DMS53 (cell line): ENCODE measurements at places on chromosomes 5 and 9.

- no peak for DNase-seq
Measured at GRCh38 chr9:99556998-99557397, 264.7 kb upstream of the NR4A3 start.

- no peak for DNase-seq
Measured at GRCh38 chr9:105708405-105708804, 14.1 kb downstream of the TMEM38B start.

DNA sequence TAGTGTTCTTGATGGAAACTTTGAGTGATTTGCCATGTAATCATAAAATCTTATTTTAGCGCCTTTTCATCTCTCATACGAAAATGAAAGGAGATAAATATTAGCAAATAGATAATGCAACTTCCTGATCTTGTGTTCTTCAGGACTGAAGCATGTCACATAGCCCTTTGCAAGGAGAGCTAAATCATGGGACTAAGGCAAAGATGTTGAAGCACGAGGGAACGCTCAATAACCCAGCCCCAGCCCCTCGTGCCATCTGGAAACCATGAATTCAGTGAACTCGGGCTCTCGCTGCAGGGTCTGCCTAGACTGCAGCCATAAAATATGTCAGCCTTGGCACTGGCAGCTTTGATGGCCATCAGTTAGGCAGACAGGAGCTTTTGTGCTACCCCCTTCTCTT, 58.2 kb downstream of the F2RL2 start:
- no peak for DNase-seq

DNA sequence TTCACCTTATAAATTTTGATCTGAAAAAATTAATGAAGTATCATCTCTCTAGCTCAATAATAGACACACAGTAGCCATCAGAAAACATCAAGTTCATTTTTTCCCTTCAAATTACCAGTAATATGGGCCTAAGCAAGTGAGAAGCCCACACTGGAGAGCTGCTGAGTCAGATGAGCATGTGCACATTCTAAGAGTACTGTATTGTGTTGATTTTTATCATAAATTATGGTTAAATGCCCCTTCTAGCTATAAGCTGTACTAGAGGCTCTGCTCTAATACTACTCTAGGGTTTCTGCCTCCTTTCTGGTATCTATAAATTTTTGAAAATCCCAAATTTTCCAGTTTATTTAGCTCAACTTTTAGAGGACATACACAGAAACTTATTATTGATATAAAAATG, 42.1 kb upstream of the TYRP1 start:
- no peak for DNase-seq

- no peak for DNase-seq
Measured at GRCh38 chr5:107604146-107604910, 66.4 kb downstream of the EFNA5 start.

GRCh38 chr5:2666081-2666480, 85.4 kb downstream of the IRX2 start:
- DNase-seq, result no peak

- DNase-seq, result peak; percentile 44
Measured at GRCh38 chr9:121280715-121281613, 13.0 kb downstream of the GSN start.

- no peak for DNase-seq
Measured at GRCh38 chr9:116096046-116096445, 57.5 kb upstream of the PAPPA start.

DNA sequence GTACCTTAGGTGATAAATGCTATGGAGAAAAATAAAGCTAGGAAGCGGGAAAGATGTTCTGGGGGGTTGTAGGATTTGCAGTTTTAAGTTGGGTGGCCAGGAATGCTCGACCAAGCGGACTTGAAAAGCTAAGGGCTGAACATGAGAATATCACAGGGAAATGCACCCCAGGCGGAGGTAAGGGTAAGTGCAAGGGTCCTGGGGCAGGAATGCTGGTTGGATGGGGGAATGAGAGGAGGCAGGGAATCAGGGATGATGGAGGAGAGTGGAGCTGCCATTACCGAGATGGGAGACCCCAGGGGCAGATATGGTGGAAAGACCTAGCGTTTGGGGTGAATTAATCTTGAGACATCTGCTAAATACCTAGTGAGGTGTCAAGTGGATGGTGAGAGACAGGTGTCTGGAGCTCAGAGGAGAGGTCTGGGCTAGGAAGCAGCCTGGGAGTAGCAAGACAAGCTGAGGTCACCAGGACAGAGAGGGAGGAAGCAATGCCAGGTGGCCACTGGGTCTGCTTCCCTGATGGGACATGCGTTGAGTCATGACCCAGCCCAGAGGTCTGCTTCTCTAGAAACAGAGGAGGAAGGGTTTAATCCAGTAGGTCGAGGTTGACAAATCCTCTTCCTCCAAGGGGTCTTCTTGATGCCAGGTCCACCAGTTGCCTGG, 77.7 kb upstream of the ASS1 start:
- no peak for DNase-seq

DNA sequence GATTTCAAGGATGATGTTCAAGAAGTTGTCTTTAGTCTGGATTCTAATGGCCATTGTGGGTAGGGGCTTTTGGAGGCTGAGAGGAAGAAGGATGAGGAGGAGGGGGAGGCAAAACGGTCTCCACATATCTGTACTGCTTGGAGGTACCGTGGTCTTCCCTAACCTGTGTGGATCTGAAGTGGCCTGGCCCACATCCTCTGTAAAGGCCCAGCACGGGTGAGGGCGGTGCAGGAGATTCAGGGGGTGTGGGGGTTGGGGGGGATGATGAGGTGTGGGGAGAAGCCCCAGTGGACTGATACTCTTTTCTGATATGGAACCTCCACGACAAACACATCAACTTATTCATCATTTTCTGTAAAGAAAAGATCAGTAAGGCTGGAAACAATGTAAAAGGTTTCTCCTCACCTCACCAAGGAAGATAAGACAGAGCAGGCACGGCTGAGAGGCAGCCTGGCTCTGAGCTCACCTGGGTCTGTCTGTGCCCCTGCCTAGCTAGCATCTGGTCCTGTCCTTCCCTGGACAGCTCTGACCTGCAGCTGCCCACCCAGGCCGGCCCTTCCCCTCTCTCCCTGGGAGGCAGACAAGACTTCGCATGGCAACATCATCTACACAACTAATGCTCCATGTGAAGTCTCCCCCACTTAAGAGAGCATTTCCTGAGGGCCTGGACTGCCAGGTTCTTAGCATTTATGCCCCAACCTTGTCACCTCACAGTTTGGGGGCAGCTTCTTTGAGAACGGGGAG, 5.6 kb upstream of the IL3 start:
- no peak for DNase-seq

DNA sequence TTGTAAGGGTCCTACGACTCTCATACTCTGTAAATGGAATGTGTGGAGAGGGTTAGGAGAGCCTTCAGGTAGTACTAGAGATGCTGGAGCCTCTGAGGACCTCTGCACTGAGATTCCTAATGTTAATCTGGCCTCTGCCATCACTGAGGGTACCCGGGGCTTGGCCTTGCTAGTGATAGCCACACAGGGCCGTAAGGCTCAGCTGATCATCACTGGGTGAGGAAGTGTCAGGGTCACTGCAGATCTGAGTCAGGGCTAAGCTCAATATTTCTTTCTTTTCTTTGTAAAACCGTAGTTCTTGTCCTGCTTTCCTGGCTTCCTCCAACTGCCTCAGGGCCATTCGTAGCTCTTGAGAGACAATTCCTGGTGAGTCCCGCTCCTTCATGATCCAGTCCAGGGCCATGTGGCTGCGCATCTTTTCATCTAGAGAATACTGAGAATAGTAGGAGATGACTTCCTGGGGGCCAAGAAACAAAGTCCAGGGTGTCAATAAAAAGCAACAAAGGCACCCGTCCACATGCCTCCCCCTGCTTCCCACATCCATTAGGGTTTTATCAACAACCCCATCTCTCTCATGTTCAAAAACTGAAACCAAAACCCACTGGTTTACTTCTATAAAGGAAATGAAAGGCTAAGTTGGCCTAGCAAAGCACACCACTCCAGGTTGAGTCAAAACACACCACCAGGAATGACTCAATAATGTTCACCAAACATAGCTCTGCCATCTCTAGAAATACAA, 47.7 kb downstream of the LIX1 start:
- DNase-seq, result no peak

GRCh38 chr9:113941526-113941925, 65.4 kb downstream of the ZNF618 start:
- no peak for DNase-seq

GRCh38 chr5:149452007-149452664, 73.0 kb upstream of the IL17B start:
- DNase-seq, result no peak

DNA sequence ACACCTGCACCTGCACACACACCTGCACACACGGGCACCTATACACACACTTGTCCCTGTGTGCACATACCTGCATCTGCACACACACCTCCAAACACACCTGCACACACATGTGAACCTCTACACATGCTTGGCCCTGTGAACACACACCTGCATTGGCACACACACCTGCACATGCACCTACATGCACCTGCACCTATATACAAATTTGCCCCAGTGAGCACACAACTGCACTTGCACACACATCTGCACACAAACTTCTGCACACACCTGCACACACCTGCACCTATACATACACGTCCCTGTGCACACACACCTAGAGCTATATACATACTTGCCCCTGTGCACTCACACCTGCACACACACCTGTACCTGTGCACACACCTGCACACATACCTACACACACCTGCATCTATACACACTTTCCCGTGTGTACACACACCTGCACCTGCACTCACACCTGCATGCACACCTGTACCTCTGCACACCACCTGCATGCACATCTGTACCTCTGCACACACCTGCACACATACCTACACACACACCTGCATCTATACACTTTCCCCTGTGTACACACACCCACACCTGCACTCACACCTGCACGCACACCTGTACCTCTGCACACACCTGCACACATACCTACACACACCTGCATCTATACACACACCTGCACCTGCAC, 21.5 kb upstream of the LPCAT1 start:
- DNase-seq, result no peak

DNA sequence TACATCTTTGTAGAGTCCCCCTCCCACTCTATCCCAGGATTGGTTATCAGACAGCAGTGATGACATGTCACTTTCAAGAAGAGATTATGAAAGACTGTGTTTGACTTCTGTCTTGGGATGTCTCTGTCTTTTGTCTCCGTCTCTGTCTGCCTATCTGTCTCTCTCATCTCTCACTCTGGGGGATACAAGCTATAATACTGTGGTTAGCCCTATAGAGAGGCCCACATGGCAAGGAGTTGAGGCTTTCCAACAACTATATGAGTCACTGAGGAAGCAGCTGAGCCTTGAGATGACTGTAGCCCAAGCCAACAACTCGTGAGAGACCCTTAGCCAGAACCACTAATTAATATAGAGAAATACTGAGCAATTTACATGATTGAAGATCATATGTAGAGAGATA, 284.8 kb downstream of the PDE4D start:
- DNase-seq, result no peak

- peak; percentile 85 for DNase-seq
Measured at GRCh38 chr5:10333154-10334006, 20.1 kb upstream of the MARCHF6 start.

DNA sequence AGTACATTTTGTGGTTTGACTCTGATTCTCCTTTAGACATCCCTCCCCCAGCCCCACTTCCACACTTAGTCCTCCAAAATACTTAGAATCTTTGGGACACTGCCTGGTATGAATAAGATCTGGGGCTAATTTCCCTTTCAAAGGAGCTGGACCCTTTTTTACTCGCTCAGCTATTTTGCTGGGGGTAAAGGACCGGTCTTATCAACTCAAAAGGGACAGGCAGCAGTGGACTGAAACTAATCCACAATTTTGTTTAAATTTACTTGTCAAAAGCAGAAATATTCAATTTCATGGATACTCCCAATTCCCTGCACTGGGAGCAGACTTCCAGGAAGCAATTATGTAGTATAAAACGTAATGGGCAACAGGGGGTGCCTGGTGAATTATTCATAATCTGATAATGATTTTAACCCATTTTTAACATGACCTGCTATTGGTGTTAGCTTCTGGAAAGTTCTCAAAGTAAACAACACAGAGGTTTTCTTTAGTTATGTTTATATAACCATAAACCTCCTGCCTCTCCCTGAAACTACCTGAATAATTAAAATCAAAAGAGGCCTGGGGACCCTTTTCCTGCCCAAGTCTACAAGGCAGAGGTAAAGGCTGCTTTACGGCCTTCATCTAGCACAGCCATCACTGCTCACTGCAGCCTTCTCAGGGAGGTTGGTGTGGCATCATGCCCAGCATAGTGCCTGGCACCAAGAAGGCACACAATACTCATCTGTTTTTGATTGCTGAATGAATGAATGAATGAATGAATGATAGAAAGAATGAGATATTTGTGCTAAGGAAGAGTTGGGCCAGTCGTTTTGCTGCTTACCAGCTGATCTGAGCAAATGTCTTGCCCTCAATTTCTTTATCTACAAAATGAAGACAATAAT, 44.2 kb upstream of the GNPDA1 start:
- DNase-seq, result no peak

GRCh38 chr9:34171753-34172535, 6.9 kb upstream of the UBAP1 start:
- no peak for DNase-seq

DNA sequence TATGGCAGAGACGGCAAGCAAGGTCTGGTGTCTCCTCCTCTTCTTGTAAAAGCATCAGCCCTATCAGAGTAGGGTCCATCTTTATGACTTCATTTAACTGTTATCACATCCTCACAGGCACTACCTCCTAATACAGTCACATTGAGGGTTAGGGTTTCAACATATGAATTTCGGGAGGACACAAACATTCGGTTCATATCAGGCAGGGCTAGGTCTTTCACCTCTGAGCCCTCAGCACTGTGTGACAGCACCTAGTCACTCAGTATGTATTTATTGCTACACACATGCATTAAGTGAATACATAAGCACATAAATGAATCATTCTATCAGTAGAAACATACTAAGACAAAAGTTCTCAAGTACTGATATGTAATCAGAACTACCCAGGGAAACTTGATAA, 9.4 kb upstream of the BTF3 start:
- DNase-seq, result no peak

GRCh38 chr5:154818471-154819116, 31.8 kb downstream of the FAXDC2 start:
- no peak for DNase-seq

GRCh38 chr5:181255276-181255675, 5.7 kb downstream of the TRIM52 start:
- DNase-seq, result no peak

- peak; percentile 40 for DNase-seq
Measured at GRCh38 chr9:132748450-132748849, 78.2 kb downstream of the GTF3C4 start.

- no peak for DNase-seq
Measured at GRCh38 chr5:14325369-14325768, 182.2 kb downstream of the TRIO start.

GRCh38 chr5:158133369-158133768, 274.4 kb upstream of the CLINT1 start:
- DNase-seq, result no peak

GRCh38 chr5:78903353-78903752, 81.8 kb downstream of the ARSB start:
- no peak for DNase-seq
